Stimulated activated CD8-positive, alpha-beta memory T cell treated with anti-CD3 and anti-CD28 coated beads, Interleukin-2, amount 100 ng/mL, for 1 hour (primary cell): ENCODE measurements at places on chromosomes 5 and 9.

- no peak for DNase-seq
Measured at GRCh38 chr5:103487822-103488493, 74.6 kb downstream of the NUDT12 start.

DNA sequence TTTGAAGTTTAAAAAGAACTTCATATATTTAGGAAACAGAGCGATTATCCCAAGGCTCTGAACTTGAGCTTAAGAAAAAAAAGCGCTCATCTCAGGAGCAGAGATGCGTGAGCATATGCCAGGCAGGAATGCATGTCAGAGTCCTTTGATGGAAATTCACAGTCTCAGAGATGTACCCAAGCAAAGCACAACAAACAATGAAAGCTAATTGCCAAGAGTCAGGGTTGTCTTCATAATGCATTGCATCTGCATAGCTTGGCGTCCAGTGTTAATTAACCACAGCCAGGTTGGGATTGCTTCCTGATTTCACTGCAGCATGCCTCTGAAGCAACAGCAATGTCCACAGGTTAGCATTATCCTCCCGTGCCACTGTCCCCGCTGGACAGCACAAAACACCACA lies 907.0 kb upstream of the DMAC1 start:
- DNase-seq: no peak

- no peak for DNase-seq
Measured at GRCh38 chr5:119336845-119337580, 18.8 kb upstream of the TNFAIP8 start.

- DNase-seq: no peak
Measured at GRCh38 chr5:32123058-32123805, 50.9 kb downstream of the GOLPH3 start.
